HCT116 (cell line): ENCODE measurements at places on chromosomes 11 and 22.

- no peak for DNase-seq
Measured at GRCh38 chr11:86483610-86483939, 108.9 kb downstream of the CCDC81 start.

GRCh38 chr22:32660292-32660691, 141.2 kb upstream of the TIMP3 start:
- DNase-seq: peak; percentile 37

- no peak for DNase-seq
Measured at GRCh38 chr22:39068033-39068785, 8.9 kb upstream of the APOBEC3G start.

DNA sequence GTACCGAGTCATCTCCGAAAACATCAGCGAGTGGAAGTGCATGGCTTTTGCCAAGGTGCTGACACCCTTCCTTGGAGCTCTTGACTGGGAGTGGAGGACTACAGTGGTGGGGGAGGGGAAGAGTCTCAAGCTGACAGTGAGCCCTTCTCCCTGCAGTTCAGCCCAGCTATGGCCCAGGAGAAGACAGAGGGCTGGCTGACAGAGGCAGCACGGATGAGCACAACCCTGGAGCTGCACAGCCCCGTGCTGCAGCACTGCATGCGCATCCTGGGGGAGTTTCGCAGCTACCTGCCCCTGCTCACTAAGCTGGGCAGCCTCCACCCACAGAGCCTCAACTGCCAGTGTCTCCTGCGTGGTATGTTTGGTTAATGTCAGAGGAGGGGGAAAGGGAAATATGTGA, 41.4 kb downstream of the DNHD1 start:
- no peak for DNase-seq

DNA sequence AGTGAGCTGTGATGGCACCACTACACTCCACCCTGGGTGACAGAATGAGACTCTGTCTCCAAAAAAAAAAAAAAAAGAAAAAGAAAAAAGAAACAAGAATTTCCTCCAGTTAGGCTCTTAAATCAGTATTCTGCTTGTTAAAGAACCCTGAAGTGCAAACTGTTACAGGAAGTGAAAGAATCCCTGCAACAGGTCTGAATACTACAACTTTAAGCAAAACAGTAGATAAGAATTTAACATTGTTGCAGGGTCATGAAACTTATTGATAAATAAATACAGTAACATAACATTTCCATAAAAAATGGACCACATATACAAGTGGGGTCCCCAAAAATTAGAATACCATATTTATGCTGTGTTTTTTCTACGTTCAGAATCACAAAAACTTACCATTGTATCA, 35.8 kb downstream of the FCHSD2 start:
- DNase-seq: no peak
